ELR (cell line): ENCODE measurements at places on chromosomes 13 and 19.

DNA sequence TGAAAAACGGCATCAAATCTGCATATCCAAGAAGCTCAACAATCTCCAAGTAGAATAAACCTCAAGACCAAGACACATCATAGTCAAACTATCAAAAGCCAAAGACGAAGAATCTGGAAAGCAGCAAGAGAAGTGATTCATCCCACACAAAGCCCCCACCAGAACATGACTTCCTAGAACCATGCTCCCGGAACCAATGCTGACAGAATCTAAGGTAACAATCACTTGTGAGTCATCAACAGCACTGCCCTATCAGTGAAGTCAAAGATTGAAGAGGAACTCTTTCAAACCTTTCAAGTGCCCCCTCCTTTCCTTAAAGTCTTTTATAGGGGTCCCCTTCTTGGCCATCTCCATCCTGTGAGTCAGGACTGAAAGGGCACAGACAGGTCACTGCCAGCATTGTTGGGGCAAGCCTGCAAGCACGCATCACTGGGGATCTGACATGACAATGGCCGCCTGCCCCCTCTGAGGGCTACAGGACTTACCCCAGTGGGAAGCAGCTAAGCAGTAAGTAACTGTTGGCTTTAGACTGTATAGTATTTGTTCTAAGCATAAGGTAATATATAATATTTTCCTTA lies at the start of gene CCDC70:
Gene CCDC70 (plus strand): TSS at position 247 of the 578 bp plus-strand sequence. CDS start 3,443 bp downstream, outside the sequence.
- peak; percentile 73 for DNase-seq

DNA sequence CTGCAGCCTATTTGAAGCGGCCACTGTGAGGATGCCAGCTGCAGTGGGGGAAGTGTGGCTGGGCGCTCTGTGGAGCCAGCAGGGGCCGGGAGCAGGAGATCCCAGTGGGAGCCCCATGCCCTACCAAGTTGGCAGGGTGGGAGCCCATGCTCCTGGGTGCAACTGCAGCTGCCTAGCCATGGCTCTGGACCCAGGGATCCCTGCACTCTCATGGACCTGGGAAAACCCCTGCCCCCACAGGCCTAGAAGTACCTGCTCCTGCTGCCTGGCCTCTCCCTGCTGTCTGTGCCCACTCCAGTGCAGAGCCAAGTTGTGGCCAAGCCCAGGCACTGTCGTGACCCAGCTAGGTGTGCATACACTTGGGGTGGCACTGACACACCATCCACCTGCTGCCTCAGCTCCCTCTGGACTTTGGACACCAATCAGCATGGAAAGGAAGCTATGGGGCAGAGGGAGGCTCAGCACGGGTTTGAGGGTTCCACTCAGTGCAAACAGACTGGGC lies 20.9 kb downstream of the LIG4 start:
- DNase-seq = no peak

DNA sequence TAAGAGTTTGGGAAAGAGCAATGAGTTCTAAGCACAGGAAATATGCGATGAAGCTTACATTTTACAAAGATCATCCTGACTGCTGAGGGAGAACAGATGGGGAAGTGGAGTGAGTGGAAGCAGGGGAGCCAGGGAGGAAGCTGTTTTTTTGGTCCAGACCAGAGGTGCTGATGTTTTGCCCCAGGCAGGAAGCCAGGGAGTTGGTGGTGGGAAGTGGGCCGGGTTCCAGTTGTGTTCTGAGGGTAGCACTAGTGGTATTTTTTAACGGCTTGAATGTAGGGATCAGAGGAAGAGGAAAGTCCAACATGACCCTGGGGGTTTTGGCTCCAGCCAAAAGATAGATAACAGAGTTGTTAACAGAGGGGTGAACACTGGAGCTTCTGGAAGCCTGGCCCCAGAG lies 20.7 kb upstream of the OLFM4 start:
- DNase-seq = no peak

GRCh38 chr13:24110011-24110410 lies 50.5 kb upstream of the SPATA13 start:
- no peak for DNase-seq

GRCh38 chr13:39341251-39341650 lies 261.7 kb downstream of the LHFPL6 start:
- no peak for DNase-seq

- DNase-seq = peak; percentile 7
These were observed 1.6 kb downstream of the NBEA start for GRCh38 chr13:34943436-34944273.

DNA sequence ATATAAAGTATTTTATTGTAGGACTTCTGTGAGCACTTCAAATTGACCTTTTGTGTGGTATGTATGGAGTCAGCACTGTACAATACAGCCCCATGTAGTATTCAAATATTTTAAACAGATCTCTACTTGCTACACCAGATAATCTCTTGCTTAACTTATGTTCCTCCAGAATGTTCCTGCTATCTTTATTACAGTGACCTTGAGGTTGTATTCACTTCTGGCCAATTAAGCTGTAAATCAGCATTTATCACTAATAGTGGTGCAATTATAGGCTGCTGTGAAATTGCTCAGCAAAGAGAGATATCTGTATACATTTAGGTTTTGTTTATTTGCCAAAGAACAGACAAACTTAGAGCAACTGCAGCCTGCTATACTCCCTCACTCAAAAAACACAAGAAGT lies 1218.6 kb downstream of the PCDH17 start:
- no peak for DNase-seq

- peak; percentile 52 for DNase-seq
These were observed 1.3 kb downstream of the ZNF616 start for GRCh38 chr19:52138278-52138982.

DNA sequence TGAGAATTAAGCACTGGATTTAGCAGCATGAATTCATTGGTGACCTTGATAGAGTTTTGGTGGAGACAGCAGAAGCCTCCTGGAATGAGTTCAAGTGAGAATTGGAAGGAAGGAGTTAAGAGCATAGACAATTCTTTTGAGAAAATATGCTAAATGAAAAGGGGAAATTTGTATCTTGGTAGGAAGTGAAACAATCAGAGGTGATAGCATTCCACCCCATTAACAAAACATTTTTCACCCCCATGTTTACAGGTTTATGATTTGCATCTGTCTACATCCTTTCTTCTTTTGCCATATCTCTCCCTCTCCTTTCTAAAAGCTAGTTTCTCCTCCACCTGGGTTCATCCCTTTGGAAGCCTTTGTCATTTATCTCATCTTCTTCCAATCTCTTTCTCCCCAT lies 27.5 kb downstream of the LNX2 start:
- no peak for DNase-seq

GRCh38 chr13:30829145-30829832 lies 76.8 kb upstream of the MEDAG start:
- peak; percentile 94 for DNase-seq

DNA sequence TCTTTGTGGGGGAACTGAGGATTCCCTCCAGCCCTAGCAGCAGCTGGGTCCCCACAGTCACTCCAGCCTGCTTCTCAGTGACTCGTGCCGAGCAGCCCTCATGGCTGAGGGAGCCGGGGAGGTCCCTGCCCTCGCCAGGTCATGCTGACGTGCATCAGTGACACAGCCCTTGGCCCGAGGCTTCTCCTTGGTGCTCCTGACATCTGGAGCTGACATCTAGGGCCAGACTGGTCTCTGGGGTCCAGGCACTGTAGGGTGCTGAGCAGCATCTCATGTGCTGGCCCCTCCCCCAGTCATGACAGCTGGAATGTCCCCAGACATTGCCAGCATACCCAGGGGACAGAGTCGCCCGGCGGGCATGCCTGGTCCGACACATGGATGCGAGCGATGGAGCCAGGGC lies 14.4 kb downstream of the COMP start:
- DNase-seq = peak; percentile 87

- DNase-seq = no peak
These were observed 784.4 kb downstream of the DACH1 start for GRCh38 chr13:71082631-71083030.

- DNase-seq = no peak
These were observed 66.6 kb upstream of the ZNF527 start for GRCh38 chr19:37304190-37304883.

DNA sequence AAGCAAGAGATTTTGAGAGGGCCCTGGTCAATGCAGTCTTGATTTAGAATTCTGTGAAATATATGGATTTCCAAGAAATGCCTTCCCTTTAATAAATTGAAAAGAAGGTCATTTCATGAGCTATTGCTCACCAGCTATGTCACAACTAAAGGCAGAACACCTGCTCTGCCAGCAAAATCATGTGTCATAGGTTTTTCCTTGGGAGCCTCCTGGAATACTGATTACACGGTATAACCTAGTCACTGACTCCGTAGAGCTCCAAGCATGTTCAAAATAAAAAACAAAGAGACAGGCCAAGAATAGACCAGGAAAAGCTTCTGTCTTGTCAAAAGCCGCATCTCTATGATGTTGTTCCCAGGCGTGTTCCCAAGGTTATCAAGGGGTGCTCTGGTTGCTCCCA lies 45.5 kb downstream of the HSPH1 start:
- DNase-seq = no peak

GRCh38 chr13:50609011-50609410 lies 234.5 kb downstream of the DLEU7 start:
- DNase-seq = no peak

DNA sequence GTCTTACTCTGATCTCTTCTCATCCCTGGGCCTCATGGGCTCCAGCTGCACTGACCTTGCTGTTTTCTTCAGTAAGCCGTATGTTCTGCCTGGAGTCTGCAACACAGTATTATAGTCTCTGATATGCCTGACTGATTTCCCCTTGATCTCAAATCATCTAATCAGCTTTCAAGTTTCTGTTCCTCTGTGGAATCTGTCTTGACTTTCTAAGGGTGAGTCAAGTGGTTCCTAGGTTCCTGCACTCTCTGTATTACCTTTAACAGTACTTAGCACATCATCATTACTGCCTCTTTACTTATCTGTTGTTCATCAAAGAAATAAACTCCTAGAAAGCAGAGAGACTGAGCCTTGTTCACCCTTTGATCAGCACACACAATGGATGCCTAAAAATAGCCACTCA lies 350.7 kb downstream of the LMO7 start:
- DNase-seq = no peak

DNA sequence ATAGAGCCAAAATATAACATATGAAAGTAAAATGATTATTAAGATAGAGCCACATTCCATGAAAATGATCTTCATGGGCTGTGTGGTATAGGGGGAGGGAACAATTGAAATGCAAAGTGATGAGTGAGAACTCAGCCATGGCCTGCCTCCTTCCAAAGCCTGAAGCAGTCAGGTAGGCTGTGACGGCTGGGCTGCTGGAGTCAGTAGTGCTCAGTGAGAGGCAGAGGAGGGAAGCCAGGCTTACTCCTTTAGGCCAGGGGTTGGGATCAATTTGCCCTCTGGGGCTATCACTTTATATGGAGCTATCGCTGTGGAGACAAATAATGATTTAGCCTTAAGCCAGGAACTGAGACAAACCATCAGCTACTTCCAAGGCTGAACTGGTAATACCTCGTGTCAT lies 654.9 kb downstream of the FGF9 start:
- no peak for DNase-seq

- peak; percentile 37 for DNase-seq
These were observed 34.4 kb downstream of the PIP5K1C start for GRCh38 chr19:3665681-3666544.

GRCh38 chr19:6274756-6275155 lies 5.0 kb downstream of the MLLT1 start:
- DNase-seq = no peak

- no peak for DNase-seq
These were observed at the start of gene ERFL for GRCh38 chr19:41928221-41928683. Gene ERFL, minus strand, starts transcription at chr19:41928449. Its CDS starts 15,530 bp downstream, at chr19:41912919.

GRCh38 chr13:47146991-47147811 lies 250.3 kb upstream of the HTR2A start:
- no peak for DNase-seq

- DNase-seq = no peak
These were observed 149.1 kb upstream of the STARD13 start for GRCh38 chr13:33434676-33435075.

GRCh38 chr13:99913167-99913566 lies 58.4 kb downstream of the ZIC5 start:
- DNase-seq = no peak

DNA sequence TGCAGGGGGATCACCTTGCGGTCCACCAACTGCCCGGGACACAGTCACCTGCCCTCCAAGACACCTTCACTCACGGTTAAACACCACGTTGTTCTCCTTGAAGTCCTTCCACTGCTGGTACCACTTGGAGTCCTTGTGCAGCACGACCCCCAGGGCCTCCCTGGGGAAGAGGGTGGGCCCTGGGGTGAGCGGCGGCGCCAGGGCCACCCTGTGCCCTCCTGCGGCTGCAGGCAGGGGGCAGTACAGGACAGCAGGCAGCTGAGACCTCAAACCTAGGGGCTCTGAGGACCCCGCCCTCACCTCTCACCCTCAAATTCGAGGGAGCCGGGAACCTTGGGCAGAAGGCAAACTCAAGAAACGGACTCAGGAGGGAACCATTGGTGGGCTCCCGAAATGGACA lies 7.5 kb upstream of the CTXN1 start:
- DNase-seq = no peak

- DNase-seq = no peak
These were observed 3.5 kb downstream of the GAMT start for GRCh38 chr19:1397838-1398237.

GRCh38 chr13:48050550-48050949 lies 13.0 kb downstream of the NUDT15 start:
- no peak for DNase-seq

DNA sequence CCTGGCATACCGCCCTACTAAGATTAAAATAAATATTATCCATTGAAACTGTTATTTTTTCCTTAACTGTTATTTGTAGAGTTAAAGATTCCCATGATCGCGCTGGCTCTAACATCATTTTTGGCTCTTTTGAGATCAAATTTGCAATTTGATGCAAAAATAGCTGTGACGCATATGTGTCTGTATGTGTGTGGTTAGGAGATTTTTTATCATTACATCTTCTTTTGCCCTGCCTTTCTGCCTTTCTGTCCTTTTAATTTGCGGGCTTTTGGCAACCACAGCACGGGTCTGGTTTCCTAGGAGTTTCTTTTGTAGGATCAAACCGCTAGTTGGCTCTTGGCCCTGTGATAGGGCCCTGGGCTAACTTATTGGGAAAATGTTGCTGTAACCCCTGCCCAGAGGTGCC lies 37.3 kb upstream of the ALOX5AP start:
- DNase-seq = no peak

- no peak for DNase-seq
These were observed 24.7 kb downstream of the FRY start for GRCh38 chr13:32056316-32056715.

- DNase-seq = no peak
These were observed 25.5 kb downstream of the GRTP1 start for GRCh38 chr13:113338451-113338850.

GRCh38 chr13:114043421-114044053 lies 69.7 kb upstream of the C13orf46 start:
- peak; percentile 58 for DNase-seq

GRCh38 chr13:101996954-101997353 lies 404.9 kb downstream of the FGF14 start:
- DNase-seq = no peak

DNA sequence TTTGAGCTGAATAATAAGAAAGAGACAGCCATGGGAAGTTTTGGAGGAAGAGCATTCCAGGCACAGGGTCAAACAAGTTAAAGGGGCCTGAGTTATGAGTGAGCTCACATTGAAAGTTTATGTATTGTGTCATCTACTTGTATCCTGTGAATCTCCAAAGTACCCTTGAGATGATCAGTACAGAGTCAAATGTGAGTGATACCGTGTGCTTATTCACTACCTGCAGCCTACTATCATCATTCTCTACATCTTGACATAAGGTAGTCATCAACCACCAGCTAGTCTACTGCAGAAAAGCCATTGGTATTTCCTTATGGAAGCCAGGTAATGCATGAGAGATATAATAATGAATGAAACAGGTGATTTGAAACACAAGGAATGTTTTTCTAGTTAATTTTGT lies 3.0 kb upstream of the KCTD12 start:
- peak; percentile 20 for DNase-seq

- peak; percentile 33 for DNase-seq
These were observed 35.7 kb upstream of the FAM216B start for GRCh38 chr13:42745655-42746054.

- no peak for DNase-seq
These were observed 58.4 kb downstream of the PEPD start for GRCh38 chr19:33463199-33463598.
